ENCODE measurements at places on chromosomes 7 and 10. TPM values are rescaled to one million over a fixed set of nuclear protein-coding genes. Genes with fewer than 3 reads are reported as not detected.

DNA sequence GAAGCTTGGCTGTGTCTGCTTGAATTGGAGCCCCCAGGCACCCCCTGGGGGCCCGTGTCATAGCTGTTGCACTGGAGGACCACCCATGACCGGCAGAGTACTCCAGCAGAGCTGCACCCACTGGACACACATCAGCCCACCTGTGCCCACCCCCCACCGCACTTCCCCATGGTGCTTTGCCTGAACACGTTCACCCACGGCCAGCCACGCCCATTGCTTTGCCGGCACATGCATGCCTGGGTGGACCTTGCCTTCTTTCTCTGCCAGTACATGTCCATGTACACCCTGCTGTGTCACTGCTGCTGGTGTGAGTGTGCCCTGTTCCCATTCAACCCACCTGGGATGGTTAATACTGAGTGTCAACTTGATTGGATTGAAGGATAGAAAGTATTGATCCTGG, 88.7 kb downstream of the SAMD9 start:
- no peak for DNase-seq

GIMAP1 gene
- 10.7 TPM for total RNA-seq

ATG9B gene
- not detected for total RNA-seq

DNA sequence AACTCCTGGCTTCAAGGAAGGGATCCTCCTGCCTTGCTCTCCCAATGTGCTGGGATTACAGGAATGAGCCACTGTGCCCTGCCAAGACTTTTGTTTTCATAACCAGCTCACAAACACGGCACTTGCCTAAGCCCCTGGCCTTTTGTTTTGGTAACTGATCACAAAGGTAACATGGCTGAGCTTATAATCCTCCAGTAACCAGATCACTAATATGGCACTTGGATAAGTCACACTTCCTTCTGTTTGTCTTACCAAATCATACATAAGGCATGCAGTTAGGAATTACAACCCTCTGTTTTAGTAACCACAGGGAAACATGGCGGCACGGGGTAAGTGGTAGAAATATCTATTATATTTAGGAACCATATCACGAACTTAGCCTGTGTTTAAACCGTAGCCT, 577.1 kb downstream of the CALN1 start:
- DNase-seq: no peak

- no peak for DNase-seq
These were observed 20.2 kb upstream of the TMEM178B start for GRCh38 chr7:141053626-141054025.

PTPN20 gene
- 1.7 TPM for total RNA-seq

Measured in thyroid gland (tissue), 4 donors.